Right hindlimb (tissue), 1 donor: ENCODE measurements at places on chromosomes 12 and 14.

GRCh38 chr12:42362647-42363260 lies 36.8 kb downstream of the PPHLN1 start:
- DNase-seq: no peak

DNA sequence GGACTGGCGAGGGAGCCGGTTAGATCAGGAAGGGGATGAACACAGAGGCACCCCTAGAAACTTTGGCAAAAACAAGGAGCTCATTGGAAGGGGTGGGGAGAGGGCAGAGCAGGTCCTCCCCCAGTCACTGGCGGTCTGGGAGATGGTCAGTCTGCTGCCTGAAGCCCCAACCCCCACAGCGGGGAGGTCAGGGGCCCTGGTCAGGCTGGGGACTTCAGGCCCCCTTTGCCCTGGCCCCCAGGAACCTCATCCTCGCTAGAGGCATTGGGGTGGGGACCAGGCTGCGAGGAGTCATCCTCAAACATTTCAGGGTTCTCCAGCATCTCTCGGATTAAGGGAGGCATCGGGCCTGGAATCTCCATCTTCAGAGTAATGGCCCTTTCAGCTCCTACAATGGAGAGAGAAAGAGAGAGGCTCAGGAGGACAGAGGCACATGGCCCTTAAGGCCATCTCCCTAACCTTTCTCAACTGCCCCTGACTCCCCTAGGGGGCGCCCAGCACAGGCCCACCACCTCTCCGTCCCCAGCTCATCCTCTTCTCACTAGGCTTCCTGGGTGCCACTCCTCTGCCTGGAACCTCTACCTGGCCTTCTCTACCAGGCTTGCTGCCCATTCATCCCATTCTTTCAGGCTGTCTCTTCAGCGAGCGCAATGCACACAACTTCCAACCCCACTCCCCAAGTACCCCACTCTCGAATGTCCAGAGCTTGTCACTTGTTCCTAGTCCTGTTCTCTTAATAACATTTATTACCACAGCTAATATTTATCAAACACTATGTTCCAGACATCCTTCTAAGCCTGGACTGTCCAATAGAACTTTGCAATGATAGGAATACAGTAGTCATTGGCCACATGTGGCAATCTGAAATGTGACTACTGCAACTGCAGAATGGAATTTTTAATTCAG lies 4.7 kb upstream of the ITGB7 start:
- peak; percentile 19 for DNase-seq

DNA sequence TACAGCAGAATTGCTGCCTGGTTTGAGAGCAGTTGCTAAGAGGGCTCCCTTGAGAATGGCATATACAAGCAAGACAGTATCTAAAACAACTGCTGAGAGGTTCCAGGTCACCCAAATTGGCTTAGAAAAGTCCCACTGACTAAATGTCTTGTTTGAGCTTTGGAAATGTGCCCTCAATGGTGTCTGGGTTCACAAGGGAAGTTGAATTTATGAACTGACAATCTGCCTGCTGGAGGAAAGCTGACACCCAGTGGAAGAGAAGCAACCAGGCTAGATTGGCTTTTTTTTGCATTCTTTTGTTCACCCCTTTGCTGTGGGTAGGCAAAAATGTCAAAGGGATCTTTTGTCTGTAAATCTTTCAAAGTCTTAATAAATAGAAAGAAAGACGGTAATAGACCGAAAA lies 44.6 kb upstream of the NPFF start:
- DNase-seq: no peak

DNA sequence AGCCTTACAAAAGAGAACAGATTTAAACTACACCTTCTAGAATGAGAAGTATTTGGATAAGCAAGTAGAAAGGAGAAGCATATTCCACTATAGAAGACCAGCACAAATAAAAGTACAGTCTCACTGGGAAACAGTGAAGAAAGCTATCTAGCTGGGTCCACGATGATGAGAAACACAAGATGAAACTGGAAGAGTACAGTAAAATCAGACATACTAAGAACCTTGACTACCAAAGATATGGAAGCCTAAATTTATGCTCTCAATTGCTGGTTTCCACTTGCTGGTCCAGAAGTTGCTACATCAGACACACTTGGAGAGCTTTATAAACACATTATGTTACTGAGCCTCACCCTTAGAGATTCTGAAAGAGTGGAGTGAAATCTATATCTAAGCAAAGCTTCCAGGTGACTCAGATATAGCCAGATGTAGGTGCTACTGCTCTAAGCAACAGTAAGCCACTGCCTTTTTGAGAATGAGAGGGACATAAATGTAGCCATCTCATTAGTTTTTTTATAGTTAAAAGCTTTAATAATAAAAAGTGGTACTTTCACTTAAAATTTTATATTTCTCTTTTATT lies 96.3 kb upstream of the BBS10 start:
- DNase-seq: no peak

DNA sequence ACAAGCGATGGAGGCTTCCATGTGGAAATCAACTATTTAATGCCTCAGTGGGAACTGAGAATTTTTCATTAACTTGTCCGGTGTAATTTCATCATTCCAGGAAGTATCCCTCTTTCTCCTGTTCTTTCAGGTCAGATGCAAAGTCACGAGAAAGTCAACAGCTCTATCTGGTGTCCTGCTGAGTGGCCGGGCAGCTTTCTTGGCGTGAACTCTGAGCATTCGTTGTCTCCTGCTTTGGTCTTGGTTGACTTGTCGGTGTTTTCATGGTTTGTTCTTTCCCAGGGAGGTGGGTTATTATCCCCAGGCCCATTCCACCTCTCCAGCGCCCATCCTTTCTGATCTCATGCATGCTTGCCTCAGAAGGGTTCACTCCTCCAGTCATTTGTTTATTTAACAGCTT lies 149.1 kb downstream of the GLT1D1 start:
- no peak for DNase-seq

- no peak for DNase-seq
These were observed 4.9 kb downstream of the NFATC4 start for GRCh38 chr14:24372701-24373416.

DNA sequence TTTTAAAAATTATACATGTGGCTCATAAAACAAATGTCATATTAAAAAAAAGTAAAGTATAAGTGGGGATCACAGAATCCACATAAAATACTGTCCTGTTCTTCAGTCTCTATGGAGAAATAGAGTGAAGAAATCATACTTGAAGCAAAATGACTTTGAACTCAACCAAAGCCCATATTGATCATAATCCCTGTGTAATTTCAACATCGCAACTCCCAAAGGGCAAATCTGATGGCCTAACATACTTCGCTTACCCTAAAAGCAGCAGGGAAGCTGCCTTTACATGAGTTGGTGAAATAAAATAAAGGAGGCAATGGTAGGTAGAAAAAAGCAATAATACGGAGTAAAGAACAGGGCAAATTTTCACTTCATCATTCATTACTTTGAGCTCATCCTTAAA lies 101.8 kb downstream of the CEP128 start:
- DNase-seq: no peak

DNA sequence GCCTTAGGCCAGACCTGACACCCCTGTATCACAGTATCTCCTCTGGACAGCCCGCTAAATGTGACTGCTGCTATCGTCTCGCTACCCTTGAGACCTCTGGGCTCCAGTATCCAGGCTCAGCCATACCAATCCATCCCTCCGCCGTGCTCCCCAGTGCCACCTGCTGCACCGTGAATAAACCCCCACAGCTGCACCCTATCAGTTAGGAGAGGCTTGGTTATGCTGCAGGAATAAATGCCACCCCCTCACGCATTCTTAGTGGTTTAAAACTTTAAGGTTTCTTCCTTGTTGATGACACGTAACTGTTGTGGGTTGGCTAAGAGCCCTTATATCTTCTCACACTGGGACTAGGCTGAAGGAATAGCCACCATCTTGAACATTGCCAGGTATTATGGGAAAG lies 12.1 kb downstream of the CCDC63 start:
- DNase-seq: no peak

DNA sequence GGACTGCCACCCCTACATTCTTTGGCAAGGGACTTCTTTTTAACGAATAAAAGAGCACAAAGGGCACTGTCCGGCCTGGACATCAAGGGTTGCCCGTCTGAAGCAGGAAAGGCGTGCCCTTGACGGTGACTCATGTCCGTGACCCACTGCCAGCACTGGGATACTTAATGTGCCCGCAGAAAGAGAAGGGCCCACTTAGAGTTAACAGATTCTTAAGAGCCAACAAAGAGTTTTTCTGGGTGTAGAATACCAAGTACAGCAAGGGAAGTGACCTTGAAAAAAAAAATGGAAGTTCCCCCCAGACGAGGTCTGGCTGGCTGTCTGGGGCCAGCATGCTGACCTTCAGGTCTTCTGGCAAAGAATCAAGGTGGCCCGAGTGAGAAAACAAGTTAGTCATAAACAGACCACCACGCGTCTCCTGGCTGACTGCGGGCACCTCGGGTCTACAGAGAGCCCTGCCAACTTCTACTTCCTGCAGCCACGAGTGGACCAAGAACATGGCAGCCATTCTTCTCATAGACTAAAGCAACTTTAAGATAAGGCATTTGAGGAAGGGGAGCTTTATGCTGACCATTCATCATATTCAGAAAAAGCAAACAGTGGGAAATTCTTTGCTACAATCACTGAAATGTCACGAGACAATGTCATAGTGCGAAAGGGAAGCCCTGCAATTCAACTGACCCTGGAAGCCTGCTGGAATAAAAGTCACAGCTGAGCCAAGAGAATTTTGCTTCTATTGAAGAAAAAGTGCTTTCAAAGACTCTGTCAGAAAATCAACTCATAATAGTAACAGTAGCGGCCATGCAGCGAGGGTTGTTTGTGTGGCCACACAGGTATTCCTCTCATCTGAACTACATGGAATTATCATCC lies 10.5 kb upstream of the SELPLG start:
- DNase-seq: no peak

- DNase-seq: no peak
These were observed 172.7 kb upstream of the PARP11 start for GRCh38 chr12:4045786-4046494.

DNA sequence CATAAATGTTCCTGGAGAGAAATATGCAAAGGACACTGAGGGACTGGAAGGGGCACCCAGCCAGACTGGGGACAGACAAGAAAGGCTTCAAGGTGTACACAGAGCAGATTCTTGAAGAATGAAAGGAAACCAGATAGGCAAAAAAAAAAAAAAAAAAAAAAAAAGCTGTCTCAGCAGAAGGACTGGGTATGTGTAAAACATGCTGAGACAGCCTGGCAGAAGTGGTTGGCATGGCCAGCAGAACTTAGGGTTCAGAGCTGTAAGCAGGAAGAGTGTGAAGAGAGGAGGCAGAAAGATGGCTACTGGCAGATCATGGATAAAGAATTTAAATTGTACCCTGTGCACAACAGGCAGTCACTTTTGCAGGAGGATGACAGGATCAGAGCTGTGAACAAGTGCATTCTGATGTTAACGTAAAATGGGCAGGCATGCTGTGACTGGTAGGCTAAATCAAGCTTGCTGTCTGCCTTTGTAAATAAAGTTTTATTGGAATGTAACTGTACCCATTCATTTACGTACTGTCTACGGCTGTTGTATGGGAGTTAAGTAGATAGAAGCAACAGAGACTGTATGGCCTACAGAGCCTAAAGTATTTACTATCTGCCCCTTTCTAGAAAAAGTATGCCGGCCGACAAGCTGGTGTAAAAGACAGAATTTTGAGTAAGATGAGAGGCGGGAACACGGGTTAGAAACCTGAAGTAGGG lies 42.2 kb downstream of the UBR7 start:
- no peak for DNase-seq

GRCh38 chr12:128879898-128880764 lies 26.9 kb downstream of the GLT1D1 start:
- DNase-seq: no peak

GRCh38 chr12:4281173-4281654 lies 7.7 kb downstream of the CCND2 start:
- no peak for DNase-seq

DNA sequence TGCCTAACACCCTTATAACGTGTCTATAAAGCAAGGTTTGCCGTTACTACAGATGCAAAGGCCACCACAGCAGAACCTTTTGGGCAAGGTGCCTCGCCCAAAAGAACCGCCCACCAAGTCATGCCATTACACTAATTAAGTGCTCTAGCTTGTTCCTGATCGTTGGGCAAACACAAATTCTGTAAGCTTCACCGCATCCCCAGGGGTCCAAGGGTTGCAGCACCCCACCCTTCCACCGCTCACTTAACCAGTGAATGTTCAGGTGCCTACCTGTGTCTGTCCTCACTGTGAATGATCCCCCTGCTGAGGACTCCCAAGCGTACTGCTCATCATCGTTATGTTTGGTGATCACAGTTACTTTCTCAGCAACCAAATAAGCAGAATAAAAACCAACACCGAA lies 1.4 kb downstream of the HSP90AA1 start:
- no peak for DNase-seq

- peak; percentile 83 for DNase-seq
These were observed 15.6 kb downstream of the TRMT61A start for GRCh38 chr14:103544388-103545218.

DNA sequence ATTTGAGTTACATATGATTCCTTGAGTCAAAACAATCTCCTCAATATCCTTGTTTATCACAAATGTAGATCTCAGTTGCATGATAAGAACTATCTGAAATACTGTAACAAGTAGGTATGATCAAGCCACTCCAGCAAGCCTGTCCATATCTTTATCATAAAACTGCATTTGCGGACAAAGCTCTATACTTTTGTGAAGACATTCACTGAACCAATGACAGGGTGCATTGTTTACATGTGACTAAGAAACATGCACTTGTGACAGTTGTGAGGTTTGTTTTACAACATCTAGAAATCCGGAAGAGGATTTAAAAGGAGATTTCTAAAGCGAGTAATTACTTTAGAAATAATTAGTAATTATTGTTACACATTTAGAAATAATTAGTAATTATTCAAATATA lies 111.7 kb downstream of the PPP2R5E start:
- DNase-seq: no peak

- DNase-seq: peak; percentile 82
These were observed 9.8 kb downstream of the APPL2 start for GRCh38 chr12:105226219-105226618.

DNA sequence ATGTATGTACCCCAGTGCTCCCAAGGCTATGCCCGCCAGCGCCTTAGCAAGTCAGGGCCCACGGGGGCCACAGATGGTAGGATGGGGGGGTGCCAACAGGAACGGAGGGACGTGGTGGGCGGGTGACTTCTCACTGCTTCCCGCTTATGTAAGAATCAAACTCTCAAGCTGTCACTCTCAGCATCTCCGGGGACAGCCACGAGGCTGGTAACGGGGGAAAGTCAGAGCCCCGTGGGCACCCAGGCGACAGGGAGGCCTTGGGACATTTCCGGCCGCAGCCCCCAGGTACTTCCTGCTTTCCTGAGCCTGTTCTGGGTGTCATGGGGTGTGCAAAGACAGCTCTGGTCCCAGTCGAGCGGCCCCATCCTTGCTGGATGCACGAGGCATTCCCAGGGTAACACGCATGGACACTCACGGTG lies 59.3 kb downstream of the TESC start:
- no peak for DNase-seq

- DNase-seq: peak; percentile 59
These were observed 20.2 kb upstream of the FAM234B start for GRCh38 chr12:13023811-13024530.

DNA sequence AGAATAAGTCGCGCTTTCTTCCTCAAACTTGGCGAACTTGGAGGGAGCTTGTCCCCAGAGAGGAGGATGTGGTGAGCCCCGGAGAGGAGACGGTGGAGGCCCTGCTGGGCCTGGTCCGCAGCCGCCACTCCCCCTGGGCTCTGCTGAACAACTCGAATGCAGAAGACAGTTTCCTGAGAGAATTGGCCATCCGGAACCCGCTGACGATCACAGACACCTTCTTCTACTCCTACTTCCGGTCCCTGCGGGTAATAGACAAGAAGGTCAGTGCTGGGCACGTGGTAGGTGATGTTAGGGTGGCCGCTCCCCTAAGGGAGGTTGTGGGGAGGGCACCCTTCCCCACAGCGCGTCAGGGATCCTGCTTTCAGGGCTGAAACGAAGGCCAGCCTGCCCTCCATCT lies 1.6 kb downstream of the LRRC43 start:
- no peak for DNase-seq

GRCh38 chr12:107906707-107907106 lies 132.2 kb downstream of the ASCL4 start:
- DNase-seq: no peak
